ENCODE measurements at places on chromosomes 1 and 21.
A peak's percentile ranks its signal among the peaks of the same experiment; 100 is the strongest.

DNA sequence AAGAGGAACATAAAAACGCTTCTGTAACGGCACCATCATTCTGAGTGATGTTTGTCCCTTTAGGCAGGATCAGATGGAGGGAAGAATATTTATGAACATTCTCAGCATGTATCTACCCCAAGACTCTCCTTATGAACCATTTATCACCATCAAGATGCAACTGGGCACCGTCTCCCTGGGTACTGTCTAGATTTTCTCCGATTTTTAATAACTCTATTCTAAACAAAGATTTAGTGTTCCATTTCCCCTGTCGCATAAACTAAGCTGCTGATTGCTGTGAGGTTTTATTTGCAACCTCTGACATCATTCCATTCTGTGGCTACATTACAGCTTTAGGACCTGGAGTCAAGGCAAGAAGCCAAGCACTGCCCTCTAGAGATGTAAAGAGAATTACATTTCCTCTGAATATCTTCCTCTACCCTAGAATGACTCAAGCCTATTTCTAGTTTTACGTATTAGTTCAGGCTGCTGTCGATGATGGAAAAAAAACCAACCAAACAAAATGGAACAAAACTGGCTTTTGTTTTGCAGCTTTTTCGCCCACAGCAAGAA, 130.1 kb upstream of the MAP1LC3C start:
- peak; percentile 23 for DNase-seq

- peak; percentile 93 for DNase-seq
These were observed 791 bp upstream of the STUM start for GRCh38 chr1:226547754-226548191.

DNA sequence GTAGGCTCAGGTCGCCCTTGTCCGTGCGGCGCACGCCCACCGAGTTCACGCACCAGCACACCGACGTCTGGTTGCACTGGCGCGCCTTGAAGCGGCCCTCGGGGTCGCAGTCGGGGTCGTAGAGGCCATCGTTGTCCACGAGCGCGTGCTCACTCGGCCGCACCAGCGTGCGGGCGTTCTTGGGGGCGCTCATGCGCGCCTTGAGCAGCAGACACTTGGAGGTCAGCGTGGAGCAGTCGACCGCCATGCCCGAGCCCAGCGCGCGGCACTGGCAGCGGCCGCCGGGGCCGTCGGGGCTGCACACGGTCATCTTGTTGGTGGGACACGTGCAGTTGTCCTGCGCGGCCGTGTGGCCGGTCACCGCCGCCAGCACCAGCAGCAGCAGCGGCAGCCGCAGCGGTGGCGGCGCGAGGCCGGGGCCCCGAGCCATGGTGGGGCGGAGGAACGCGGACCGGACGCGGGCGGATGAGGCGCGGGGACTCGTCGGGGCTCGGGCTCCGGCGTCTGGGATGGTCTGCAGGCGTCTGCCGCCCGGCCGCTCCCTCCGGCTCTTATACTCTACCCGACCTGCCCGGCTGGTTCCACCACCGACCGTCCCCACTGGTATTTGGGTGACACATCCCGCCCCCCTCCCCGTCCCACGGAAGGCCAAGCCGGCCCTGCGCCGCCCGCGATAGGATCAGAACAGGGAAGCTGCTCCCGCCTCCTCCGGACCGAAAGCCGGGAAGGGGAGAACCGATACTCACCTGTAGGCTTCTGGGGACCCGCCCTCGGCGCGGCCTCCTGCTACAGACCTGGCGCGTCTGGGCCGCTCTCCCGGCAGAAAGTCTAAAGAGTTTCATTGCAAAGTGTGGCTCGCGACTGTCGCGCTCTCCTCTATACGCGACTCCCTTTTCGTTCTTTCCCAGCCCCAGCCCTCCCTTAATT, at the start of gene TACSTD2:
Gene TACSTD2, minus strand, starts transcription at position 526 of the 927 bp plus-strand sequence. Its CDS starts 96 bp downstream, at position 430.
- DNase-seq = peak; percentile 33

- peak; percentile 70 for DNase-seq
These were observed 8.5 kb downstream of the SERINC2 start for GRCh38 chr1:31421371-31422040.

- no peak for DNase-seq
These were observed 25.9 kb downstream of the CITED4 start for GRCh38 chr1:40836283-40836682.

DNA sequence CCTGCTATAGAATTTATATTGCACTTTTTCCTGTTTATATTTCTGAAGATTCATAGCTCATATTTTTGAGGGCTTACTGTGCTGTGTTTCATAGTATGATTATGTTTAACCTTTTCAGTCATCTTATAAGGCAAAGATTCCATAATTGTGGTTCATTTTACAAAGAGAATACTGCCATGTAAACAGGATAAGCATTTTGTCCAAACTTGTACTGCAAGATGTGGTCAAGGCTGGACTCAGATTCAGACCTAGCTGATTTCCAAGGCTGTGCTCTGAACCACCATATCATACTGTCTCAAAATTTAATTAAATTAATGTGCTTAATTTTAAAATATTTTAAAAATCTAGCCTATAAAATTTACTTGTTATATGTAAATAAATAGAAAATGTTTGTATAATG, 31.4 kb downstream of the STXBP3 start:
- DNase-seq = no peak

DNA sequence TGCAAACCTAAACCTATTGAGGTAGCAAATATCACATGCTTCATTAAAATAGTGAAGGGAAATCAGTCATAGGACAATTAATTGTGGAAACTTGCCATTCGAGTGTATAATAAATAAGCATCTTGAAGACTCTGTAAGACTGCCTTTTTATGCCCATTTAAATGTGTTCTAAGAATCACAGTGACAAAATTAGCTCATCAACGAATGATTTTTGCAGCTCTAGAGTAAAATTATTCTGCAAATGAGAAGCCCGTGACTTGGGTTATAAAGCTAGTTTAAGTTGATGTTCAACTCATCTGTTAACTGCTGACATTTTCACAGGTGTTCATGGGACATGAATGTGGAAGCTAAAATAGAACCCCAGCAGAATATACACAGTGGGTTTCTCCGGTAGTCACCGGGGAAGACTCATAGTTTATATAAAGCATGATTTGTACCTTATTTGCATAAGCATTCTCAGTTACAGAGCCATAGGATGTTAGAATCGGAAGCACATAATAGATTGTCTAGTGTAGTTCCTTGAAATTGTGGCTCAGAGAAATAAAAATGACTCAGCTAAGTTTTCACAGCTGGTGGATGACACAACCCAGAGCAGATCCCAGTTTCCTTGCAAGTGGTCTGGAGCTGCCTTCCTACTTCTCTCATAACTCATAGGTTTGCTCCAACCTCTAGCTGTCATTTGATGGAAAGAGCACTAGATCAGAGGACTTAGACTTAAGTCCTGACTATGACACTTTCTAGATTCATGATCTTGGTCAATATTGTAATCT, 107.3 kb downstream of the UCHL5 start:
- DNase-seq = no peak

GRCh38 chr1:33420870-33421775, 9.8 kb downstream of the PHC2 start:
- DNase-seq = no peak

GRCh38 chr1:205373798-205374175, 17.1 kb upstream of the KLHDC8A start:
- DNase-seq = no peak

- DNase-seq = peak; percentile 42
These were observed 96.9 kb downstream of the NEK7 start for GRCh38 chr1:198253668-198254067.

DNA sequence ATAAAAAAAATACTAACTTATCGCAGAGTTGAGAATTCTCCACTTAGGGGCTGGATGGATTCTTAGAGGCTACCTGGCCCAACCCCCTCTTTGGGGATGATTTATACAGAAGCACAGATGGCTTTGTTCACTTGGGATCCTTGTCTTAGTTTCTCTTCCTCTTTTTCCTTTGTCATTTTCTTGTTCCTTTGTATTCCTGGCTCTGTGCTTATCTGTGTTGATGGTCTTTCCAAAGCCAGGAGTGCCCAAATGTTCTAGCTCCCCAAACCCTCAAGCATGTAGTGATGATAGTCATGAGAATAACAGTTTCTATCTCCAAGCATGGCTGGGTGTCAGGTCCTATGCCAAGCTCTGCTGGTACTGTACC, 27.4 kb downstream of the EPHB2 start:
- no peak for DNase-seq

- no peak for DNase-seq
These were observed 48.8 kb upstream of the IGSF5 start for GRCh38 chr21:39696196-39696595.

GRCh38 chr1:202569393-202570322, 140.6 kb downstream of the SYT2 start:
- no peak for DNase-seq

GRCh38 chr1:95282518-95282895, 48.5 kb downstream of the RWDD3 start:
- DNase-seq = no peak

- DNase-seq = peak; percentile 99
These were observed 64.6 kb downstream of the IER5 start for GRCh38 chr1:181152892-181153633.

GRCh38 chr21:43933199-43933598, 68.2 kb downstream of the AGPAT3 start:
- DNase-seq = no peak

GRCh38 chr1:33716976-33717688, 146.7 kb upstream of the HMGB4 start:
- DNase-seq = no peak

GRCh38 chr1:43372172-43372571, 4.4 kb upstream of the ELOVL1 start:
- DNase-seq = no peak

DNA sequence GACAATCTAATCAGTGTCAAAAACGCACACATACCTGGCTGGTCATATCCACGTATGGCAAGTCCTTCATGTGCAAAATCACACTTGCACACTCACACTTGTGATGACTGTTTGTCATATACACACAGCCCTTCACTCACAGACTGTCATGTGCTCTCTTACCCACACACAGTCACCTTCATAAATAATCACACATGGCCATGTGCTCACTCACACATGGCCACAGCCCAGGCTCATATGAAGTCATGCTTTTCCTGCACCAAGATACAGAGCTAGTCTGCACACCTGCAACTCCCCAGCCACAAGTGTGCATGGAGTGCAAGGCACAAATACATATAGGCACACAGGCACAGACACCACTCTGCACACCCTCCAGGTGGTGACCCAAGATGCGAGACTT, 45.4 kb upstream of the FOXO6 start:
- no peak for DNase-seq

- no peak for DNase-seq
These were observed 4.7 kb downstream of the TMEM54 start for GRCh38 chr1:32896451-32896850.

- no peak for DNase-seq
These were observed 192.0 kb downstream of the DHRS3 start for GRCh38 chr1:12426030-12426429.

GRCh38 chr1:56385314-56385713, 194.0 kb downstream of the PLPP3 start:
- DNase-seq = no peak

GRCh38 chr1:184359909-184360308, 26.9 kb upstream of the C1orf21 start:
- DNase-seq = no peak

DNA sequence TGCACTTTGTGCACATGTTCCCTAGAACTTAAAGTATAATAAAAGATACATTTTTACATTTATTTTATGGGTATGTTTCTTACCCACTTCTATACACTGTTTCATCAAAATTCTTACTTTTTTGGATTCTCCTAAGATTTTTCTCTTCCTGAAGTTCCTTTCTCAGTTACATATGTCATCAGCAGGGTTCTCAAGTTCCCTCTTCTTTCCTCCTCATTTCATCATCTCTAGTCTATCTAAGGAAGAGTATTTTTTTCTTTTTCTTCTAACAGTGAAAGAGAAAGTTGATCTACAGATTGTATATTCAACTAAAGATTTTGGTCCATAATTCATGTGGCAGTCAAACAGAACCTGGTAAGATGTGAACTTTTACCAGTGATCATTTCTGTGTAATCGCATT, 41.2 kb upstream of the CYYR1 start:
- DNase-seq = no peak

- no peak for DNase-seq
These were observed 30.5 kb upstream of the FGGY start for GRCh38 chr1:59266180-59266926.

DNA sequence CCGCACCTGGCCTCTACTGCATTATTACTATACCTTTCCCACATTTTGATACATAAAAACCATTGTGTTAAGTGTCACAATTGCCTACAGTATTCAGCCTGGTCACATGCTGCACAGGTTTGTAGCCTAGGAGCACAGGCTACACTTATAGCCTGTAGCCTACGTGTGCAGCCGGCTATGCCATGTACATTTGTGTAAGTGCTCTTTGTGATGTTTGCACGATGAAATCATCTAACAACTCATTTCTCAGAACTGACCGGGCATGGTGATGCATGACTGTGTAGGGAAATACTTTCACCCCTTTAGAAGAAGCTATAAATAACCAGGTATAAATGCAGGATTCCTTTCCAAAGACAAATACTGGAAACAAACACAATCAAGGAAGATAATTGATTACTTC, 12.1 kb downstream of the ERG start:
- no peak for DNase-seq

DNA sequence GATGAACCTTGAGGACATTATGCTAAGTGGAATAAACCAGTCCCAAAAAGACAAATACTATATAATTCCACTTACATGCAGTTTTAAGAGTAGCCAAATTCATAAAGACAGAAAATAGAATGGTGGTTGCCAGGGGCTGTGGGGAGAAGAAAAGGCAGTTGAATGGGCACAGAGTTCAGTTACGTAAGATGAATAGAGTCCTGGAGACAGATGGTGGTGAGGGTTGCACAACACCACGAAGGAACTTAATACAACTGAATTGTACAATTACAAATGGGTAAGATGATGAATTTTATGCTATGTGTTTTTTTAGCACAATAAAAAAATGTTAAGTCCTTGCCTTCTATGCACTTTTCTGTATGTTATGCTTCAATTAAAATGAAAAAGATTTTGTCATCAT, 66.6 kb downstream of the CD34 start:
- peak; percentile 72 for DNase-seq

DNA sequence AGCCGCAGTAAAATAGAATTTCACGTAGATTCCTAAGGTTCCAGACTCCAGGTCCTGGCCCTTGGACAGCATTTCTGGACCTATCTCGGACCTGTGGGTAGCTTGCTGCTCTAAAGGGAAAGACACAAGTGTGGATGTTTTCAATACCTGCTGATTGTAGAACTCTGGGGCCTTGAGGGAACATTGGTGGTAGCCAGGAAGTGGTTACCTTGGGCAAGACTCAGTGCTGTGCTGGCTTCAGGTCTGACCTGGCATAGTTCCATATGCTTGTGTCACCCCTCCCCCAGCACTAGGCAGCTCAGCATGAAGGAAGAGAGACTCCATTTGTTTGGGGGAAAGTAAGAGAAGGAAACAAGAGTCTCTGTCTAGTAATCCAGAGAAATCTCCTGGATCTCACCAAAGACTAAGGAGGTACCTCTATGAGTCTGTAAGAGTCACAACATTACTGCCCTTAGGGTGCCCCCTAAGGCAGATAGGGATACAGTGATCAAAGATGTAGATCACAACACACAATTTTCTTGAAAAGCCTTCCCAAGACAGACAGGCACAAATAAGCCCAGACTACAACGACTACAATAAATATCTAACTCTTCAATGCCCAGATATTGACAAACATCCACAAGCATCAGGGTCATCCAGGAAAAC, 398.8 kb downstream of the TGFB2 start:
- DNase-seq = no peak

GRCh38 chr1:239951511-239952140, 140.1 kb upstream of the FMN2 start:
- DNase-seq = peak; percentile 93

All from hematopoietic multipotent progenitor cell treated with erythropoietin and hydrocortisone succinate and interleukin-3 and kit ligand, for 6 days (in vitro differentiated cells).